SK-N-SH (cell line): ENCODE measurements at places on chromosomes 4 and X.

DNA sequence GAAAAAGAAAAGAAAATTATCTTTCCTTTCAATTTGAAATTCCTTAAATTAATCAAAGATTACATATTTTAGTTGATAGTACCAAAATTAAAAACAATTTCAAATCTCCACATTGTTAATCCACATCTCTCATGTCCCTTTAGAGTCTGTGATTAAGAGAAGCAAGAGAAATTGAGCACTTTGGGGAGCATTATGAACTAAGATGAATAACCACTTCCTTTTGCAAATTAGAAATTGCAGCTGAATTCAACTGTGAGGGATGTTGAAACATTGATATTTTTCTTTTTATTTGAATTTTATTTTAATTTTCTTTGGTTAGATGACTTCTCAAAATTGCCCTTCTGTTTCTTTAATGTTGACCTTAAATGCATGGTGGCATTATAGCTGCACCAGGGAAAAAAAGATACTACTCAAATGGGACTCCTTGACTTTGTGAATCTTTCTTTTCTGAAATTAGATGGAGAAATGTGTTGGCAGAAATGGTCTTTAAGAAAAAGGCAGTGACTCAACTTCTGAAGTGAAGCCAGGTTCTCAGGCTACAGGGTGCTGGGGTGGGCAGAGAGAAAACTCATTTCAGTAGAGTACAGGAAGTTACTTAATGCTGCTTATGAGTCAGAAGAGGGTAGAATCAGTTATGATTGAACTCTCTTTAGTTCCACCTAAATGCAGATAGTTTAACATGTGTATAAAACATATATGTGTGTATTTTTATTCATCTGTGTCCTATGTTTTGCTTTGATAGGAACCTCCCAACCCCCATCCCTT lies 92.0 kb upstream of the TNIP3 start:
- DNase-seq = no peak

GRCh38 chr4:84381759-84382158 lies 117.3 kb downstream of the NKX6-1 start:
- no peak for DNase-seq

DNA sequence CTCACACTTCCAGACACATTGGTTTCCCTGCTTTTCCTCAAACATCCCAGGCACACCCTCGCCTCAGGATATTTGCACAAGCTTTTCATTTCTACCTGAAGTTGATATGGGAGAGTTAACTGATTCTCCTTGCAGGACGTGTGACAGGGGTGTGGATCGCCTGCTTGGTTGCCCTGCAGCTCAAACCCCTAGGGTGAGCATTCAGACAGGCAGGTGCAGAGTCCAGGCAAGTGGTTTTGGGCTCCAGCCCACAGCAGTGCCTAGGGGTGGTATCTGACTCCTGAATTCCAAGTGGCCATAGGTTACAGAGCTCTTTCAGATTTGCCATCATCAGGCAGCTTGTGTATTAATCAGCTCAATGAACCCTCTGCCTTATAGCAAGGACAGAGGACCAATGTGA lies 1104.2 kb upstream of the IGFBP7 start:
- no peak for DNase-seq

GRCh38 chrX:118115953-118116712 lies 477 bp downstream of the KLHL13 start:
- DNase-seq = no peak

DNA sequence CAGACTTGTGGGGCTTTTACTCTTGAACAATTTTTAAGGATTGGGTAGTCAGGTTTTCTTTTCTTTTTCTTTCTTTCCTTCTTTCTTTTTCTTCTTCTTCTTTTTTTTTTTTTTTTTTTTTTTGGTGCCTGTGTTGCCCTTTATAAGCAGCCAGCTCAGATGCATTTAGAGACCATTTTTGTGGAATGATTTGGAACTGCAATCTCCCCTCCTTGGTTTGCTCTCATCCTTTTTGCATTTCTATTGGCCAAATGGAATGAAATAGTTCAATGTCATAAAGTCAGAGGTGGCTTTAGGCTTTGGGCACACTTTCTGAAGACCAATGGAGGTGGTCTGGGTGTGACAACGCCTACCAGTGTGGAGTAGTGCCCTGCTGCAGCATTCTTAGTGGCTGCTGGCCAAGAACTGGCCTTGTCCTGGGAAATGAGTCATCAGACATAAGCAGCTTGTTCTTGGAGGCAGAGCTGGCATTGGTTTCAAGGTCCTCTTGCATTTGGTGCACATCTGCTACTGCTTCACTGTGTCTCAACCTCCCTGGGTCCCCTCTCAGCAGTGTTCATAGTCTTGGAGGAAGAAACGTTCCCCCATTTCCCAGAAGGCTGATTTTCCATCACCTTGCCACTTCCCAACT lies 84.5 kb downstream of the CT47B1 start:
- DNase-seq = no peak

DNA sequence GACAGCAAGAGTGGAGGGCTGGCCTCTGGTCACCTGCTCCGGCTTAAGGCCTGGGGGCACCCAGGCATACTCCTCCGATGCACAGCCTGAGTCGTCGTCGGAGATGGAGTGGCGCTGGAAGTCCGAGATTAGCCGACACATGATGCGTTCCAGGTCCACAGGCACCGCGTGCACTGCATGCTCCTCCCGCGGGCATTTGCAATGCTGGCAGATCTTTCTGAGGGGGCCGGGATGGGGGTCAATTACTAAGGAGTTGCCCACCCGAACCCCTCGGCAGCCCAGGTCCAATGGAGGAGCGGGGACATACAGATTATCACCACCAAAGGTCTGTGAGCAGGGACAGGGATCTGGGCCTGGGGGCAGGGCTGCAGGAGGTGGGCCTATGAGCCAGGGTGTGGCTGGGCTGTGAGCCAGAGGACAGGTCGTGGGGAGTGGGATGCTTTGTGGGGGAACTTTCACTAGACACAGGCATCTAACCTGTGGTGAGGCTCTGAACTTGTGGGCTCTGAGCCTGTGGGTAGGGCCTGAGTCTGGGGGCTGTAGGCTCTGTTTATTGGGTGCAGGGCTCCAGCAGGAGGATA lies 2.4 kb downstream of the PRICKLE3 start:
- DNase-seq = no peak

DNA sequence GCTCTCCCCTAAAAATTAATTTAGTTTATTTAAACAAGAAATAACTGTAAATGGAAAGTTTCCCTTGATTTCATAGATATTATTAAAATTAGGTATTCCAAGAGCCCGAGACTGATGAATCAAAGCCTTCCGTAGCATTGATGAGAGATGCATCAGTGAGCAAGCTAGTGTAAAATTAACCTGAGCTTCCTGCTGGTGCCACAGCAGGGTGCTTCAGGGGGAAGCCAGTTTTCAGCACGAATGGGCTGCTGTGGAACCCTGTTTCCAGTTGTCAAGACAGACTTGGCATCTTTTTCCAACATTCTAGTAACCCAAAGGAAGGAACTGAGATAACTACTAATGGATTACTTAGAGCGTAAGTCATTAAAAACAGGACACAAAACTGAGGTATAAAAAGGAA lies 221.7 kb downstream of the RBMX2 start:
- no peak for DNase-seq

- DNase-seq = no peak
Observed at GRCh38 chr4:160894128-160894527, 1269.7 kb downstream of the FSTL5 start.

- no peak for DNase-seq
Observed at GRCh38 chrX:149799938-149800337, 18.2 kb downstream of the MAGEA9 start.

DNA sequence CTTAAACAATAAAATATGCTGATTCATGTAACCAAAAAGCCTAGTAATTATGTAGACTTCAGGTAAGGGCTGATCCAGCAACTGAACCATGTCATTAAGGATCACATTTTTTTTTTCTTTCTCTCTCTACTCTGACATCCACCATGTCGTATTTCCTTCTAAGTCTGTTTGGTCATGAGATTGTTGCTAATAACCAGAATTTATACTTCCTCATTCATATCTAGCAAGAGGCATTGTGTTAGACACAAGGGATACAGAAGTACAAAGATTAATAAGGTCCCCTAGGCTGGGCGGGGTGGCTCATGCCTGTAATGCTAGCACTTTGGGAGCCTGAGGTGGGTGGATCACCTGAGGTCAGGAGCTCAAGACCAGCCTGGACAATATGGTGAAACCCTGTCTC lies 24.1 kb downstream of the PHEX start:
- DNase-seq = no peak

DNA sequence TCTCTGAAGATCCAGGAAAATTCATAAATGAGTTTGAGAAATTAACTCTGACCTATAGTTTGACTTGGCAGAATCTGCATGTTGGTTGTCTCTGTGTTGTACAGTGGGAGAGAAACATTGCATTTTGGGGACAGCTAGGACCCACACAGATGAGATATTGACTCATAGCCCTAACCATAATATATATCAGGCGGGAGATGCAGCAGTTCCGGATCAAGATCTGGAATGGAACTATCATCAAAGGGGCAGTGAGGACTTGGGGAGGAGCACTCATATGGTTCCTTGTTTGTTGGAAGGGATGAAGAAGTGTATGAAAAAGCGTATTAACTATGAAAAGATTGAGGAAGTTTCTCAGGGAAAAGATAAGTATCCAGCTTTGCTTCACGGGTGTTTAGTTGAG lies 14.0 kb downstream of the CXCL2 start:
- no peak for DNase-seq
